ENCODE measurements at places on chromosomes 7 and 10. TPM values are rescaled to one million over a fixed set of nuclear protein-coding genes. Genes with fewer than 3 reads are reported as not detected.

GRCh38 chr7:124338861-124339260, 306.0 kb upstream of the TMEM229A start:
- H3K27ac ChIP-seq = no peak overlapping the region
- DNase-seq = no peak
- H3K36me3 ChIP-seq = no peaks in the 10 kb centered on the region
- no peaks in the 10 kb centered on the region for H3K27me3 ChIP-seq
- no peaks in the 10 kb centered on the region for H3K4me1 ChIP-seq

DNA sequence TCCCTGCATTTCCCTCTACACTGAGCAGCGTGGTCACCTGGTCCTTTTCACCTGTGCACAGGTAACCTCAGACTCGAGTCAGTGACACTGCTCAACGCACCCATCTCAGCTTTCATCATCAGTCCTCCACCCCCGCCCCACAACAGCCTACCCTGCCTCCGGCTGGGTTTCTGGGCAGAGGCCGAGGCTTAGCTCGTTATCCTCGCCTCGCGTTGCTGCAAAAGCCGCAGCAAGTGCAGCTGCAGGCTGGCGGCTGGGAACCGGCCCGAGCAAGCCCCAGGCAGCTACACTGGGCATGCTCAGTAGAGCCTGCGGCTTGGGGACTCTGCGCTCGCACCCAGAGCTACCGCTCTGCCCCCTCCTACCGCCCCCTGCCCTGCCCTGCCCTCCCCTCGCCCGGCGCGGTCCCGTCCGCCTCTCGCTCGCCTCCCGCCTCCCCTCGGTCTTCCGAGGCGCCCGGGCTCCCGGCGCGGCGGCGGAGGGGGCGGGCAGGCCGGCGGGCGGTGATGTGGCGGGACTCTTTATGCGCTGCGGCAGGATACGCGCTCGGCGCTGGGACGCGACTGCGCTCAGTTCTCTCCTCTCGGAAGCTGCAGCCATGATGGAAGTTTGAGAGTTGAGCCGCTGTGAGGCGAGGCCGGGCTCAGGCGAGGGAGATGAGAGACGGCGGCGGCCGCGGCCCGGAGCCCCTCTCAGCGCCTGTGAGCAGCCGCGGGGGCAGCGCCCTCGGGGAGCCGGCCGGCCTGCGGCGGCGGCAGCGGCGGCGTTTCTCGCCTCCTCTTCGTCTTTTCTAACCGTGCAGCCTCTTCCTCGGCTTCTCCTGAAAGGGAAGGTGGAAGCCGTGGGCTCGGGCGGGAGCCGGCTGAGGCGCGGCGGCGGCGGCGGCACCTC, at the start of the genes KLLN and PTEN:
Gene KLLN (minus strand): TSS at position 481 of the 891 bp plus-strand sequence. CDS start 1,046 bp downstream, outside the sequence.
Gene PTEN (plus strand): TSS at position 573 of the 891 bp plus-strand sequence. CDS start 845 bp downstream, outside the sequence.
- DNase-seq = peak; percentile 84
- no peaks in the 10 kb centered on the region for H3K27me3 ChIP-seq
- H3K36me3 ChIP-seq = peaks cover 44% of the 10 kb centered on the region
- H3K27ac ChIP-seq = peak within 1 kb of the TSS; percentile 98
- peak within 1 kb of the TSS; percentile 97 for H3K4me3 ChIP-seq
- H3K4me1 ChIP-seq = peaks cover 39% of the 10 kb centered on the region

DNA sequence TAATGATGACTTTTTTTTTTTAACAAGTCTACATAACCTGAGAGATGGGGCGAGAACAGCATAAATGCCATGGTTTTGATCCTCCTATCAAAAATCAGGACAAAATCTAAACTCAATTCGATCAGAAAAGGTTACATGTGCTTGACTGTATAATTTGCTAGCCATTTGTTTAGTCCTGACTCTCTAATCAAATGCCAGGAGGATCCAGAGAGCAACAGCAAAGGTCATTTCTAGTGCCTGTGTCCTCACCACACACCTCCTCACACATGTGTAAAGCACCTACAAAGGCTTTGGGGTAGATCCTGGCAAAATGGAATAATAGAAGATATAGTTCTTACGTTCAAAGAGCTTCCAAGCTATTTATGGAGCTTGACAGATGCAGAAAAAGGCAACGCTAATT, 11.0 kb upstream of the FAS start:
- peaks cover 12% of the 10 kb centered on the region for H3K4me1 ChIP-seq
- H3K4me3 ChIP-seq = no peak overlapping the region

GRCh38 chr10:32315424-32315823, 31.5 kb downstream of the EPC1 start:
- H3K4me1 ChIP-seq = peaks cover 83% of the 10 kb centered on the region
- H3K27me3 ChIP-seq = no peaks in the 10 kb centered on the region
- DNase-seq = no peak
- H3K4me3 ChIP-seq = no peak overlapping the region

GRCh38 chr7:74306730-74307469, 17.7 kb downstream of the CLIP2 start:
- H3K27me3 ChIP-seq = no peaks in the 10 kb centered on the region
- H3K4me1 ChIP-seq = peaks cover 37% of the 10 kb centered on the region
- no peak overlapping the region for H3K27ac ChIP-seq
- DNase-seq = no peak
- H3K4me3 ChIP-seq = peak overlapping the region; percentile 64

- H3K27me3 ChIP-seq = no peaks in the 10 kb centered on the region
- H3K4me3 ChIP-seq = no peak overlapping the region
- peaks cover 83% of the 10 kb centered on the region for H3K4me1 ChIP-seq
- peak overlapping the region; percentile 98 for H3K27ac ChIP-seq
- H3K36me3 ChIP-seq = peaks cover 8% of the 10 kb centered on the region
These were observed 163.8 kb downstream of the GRK5 start for GRCh38 chr10:119370972-119371703.

DNA sequence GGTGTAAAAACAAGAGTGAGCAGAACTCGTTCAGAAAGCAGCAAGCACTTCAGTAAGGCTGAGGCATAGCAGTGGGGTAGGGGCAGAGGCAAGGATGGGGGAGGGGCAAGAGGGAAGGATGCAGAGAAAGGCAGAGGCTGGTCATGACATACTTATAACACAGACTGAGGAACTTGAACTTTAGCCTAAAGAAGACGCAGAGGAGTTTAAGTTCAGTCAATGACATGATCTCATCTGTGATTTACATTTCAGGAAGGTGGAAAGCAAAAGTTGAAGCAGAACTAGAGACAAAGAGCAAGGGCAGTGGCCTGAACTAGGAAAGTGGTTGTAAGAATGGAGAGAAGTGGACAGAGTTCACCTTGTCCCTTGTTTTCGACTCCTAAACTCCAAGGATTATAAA, 15.8 kb downstream of the MACC1 start:
- no peaks in the 10 kb centered on the region for H3K27me3 ChIP-seq
- DNase-seq = no peak
- peak overlapping the region; percentile 80 for H3K27ac ChIP-seq

DNA sequence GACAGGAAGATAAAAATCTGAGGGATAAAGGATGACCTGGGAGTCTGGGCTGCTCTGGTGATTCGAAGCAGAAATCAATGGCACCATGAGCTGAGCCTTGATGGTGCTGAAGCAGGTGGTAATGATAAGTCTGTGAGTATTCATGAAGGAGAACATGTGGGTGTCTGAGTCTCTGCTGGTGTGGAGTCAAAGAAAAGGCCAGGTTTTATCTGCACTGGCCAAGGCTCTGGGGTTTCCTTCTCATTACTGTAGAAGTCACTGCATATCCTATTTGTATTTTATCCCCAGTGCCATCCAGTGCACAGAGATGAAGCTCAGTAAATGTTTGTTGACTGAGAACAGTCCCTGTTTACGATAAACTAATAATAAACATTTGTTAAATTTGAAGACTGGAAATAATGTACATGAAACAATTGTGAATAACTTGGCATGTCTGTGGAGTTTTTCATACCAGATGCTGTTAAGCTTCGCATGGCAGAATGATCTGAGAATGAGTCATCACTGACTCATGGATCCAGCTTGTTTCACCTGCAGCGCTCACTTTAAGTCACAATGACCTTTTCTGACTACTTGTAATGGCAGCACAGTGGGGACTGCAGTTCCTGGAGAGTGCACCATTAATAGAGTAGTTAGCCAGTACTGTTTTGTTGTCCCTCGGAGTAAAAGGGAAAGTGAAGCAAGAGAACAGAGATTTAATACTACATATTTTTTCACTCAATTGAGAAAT, 538.5 kb downstream of the HTR7 start:
- no peaks in the 10 kb centered on the region for H3K4me1 ChIP-seq
- no peaks in the 10 kb centered on the region for H3K36me3 ChIP-seq
- no peak overlapping the region for H3K4me3 ChIP-seq
- peaks cover 6% of the 10 kb centered on the region for H3K27me3 ChIP-seq
- no peak overlapping the region for H3K27ac ChIP-seq

GRCh38 chr7:86930554-86931307, 128.7 kb downstream of the ELAPOR2 start:
- DNase-seq = no peak
- no peak overlapping the region for H3K27ac ChIP-seq
- H3K4me3 ChIP-seq = no peak overlapping the region

GRCh38 chr7:129828989-129829736, 123.6 kb downstream of the UBE2H start:
- peaks cover 18% of the 10 kb centered on the region for H3K4me1 ChIP-seq
- no peak overlapping the region for H3K4me3 ChIP-seq
- H3K27me3 ChIP-seq = no peaks in the 10 kb centered on the region
- no peak for DNase-seq

- no peak overlapping the region for H3K4me3 ChIP-seq
These were observed 80.0 kb downstream of the ZNF277 start for GRCh38 chr7:112286250-112287086.

DNA sequence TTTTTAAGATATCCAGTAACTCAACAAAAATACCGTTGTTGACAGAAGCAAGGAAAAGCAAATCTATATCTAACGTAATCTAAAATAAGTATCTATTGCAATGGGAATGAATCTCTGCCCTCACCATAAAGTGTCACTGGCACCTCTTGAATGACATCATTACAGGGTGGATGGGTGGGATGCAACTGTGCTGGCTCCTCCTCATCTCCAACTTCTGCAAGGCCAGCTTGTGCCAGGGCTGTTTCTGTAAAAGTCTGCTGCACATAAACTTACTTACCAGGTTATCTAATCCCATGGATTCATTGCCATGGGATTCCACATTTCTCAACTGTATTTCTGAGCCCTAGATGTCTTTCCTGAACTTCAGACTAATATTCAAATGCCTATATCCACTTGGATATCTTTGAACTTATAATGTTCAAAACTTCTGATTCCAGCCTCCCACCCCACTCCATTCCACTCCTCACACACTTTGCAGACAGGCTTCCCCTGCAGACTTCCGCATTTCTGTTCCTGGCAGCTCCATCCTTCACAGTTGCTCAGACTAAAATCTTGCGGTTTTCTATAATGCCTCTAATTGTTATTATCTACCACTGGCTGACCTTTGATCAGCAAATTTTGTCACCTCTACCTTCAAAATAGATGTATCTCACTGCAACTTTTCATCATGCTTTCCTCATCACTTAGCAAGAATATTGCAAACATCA, 10.7 kb downstream of the FGL2 start:
- H3K27ac ChIP-seq = no peak overlapping the region
- H3K4me3 ChIP-seq = no peak overlapping the region
- no peaks in the 10 kb centered on the region for H3K36me3 ChIP-seq
- no peaks in the 10 kb centered on the region for H3K27me3 ChIP-seq
- H3K4me1 ChIP-seq = peaks cover 31% of the 10 kb centered on the region

PAPOLB gene
- 0.07 TPM for total RNA-seq

TWIST1 gene
- total RNA-seq = not detected

CCDC71L gene
- 33.1 TPM for total RNA-seq

C10orf143 gene
- total RNA-seq = 10.1 TPM

TEX36 gene
- not detected for total RNA-seq

FKBP6 gene
- not detected for total RNA-seq
